SK-N-SH treated with all-trans-retinoic acid at 6 μM for 48 hours (cell line): ENCODE measurements at places on chromosomes 5 and 9.

DNA sequence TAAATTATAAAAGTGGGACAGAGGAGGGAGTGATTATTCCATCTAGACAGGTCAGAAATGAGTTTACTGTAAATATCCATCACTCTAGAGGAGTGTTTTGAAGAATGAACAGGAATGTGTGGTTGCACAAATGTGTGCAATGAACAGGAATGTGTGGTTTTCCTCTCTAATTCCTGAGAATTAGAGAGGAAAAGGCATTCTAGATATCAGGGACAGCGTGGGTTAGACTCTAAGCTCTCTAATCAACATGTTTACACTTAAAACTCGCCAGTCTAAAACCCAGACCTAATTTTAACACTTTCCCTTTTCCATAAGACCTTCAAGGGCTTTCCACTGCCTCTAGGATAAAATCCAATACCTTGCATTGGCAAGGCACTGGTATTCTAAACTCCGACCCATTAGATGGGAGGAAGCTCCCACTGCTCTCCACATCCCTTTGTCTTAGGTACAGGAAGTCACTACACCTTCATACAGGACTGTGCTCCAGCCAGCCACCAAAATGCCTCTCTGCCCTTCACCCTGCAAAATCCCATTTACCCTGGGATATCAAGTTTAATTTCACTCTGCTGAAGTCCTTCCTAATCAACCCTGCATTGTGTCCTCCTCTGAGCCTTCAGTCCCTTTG, 67.9 kb downstream of the NFIB start:
- ATAC-seq: peak; percentile 43; the same call in 2 of the 3 replicates

DNA sequence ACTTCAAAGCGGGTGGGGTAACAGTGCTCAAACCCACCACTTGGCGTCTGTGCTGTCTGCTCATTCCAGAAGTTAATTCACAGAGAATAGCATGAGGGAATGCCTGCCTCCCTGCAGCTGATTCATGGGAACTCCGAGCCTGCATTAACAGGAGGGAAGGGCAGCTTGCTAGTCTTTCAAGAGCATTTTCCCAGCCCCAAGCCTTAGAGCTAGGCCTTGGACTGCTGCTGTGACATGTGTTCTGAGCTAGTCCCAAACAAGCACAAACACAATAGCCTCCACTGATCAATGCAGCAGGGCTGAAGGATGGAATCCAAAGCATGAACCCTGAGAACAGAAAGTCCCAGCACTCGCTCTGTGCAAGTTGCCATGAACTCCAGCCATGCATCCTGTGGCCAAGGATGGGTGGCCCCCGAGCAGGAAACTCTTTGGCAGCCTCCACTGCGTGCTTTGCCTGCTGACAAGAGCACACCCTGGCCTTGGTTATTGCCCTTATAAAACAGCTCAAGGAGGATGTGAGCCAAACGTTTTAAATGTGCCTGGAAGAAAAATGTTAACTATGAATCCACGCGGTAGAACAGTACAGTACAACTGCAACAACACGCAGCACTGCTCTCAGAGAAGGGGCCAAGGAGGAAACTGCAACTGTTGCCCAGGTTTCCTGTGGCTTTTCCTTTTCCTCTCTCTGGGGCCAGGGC, 653.1 kb upstream of the KLF4 start:
- ATAC-seq: no peak; the same call in 1 of the 3 replicates

GRCh38 chr5:138226910-138227309, 13.8 kb upstream of the CDC23 start:
- ATAC-seq: no peak

GRCh38 chr9:37025071-37025822, 8.8 kb downstream of the PAX5 start:
- ATAC-seq: no peak

GRCh38 chr5:157241483-157241882, 24.4 kb upstream of the CYFIP2 start:
- no peak for ATAC-seq
